ENCODE measurements at places on chromosomes 12 and 14. TPM values are rescaled to one million over a fixed set of nuclear protein-coding genes. Genes with fewer than 3 reads are reported as not detected.

DNA sequence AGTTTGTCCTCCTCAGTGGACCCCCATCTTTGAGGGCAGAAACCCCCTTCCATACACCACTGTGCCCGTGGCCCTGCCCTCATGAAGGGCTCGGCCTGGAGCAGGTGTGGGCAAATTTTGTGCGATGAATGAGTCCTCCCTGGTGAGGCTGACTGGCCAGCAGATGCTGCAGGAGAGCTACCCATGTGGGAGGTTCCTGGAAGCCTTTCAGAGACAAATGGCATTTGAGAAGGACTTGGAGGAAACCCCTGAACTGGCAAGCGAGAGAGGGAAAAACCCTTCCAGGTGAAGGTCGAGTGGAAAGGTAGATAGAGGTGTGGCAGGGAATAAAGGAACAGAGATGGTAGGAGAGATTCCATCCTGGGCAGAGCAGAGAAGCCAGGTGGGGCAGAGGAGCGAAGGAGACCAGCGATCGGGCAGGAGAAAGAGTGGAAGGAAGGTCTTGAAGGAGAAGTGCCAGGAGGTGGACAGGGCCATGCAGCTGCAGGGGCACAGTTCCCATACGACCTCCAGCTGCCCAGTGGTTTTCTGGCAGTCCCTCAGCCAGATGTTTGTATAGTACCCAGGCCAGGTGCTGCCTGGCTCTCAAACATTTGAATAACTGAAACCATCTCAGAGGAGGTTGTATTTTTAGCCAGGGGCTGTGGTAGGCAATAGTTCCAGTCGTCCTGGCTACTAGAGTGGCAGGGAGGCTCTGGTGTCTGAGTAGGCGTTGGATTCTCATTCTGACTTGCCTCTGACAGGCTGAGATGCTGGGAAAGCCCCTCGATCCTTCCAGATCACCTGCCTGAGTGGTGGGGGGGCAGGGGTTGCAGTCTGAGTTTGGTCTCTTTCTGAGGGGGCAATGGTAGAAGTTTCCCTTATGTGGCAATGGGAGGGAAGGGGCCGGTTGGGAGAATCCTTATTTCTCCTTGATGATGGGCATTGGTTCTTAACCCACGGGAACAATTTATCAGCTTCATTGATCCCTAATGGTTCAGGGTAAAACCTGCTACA lies 40.1 kb downstream of the FBXL14 start:
- H3K27ac ChIP-seq: no peak overlapping the region
- H3K4me3 ChIP-seq: no peak overlapping the region
- H3K4me1 ChIP-seq: no peaks in the 10 kb centered on the region
- H3K36me3 ChIP-seq: peaks cover under 1% of the 10 kb centered on the region

The BCL11B gene
- total RNA-seq: 4.9 TPM

The INSM2 gene
- total RNA-seq: not detected

The ACSM4 gene
- total RNA-seq: not detected

The RPS6KA5 gene
- 3.7 TPM for total RNA-seq
